ENCODE measurements at places on chromosomes 11 and 22.

DNA sequence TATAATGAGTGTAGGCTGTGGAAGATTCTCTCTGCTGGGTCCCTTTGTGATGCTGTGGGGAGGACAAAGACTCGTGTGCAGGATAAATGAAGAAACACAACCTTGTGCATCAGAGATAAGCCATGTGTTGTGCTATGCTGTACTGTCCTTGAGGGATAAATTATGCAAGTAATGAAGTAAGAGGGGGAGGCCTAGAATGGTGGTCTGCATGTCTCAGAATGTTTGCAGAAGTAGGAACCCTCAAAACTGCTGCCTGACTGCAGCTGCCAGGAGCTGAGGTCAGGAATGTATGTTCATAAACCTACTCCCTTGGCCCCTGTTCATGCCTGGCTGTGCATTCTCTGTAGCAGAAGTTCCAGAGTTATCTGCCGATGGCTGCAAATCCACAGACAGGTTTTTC, 4.6 kb upstream of the SMCO4 start:
- no peak for DNase-seq

DNA sequence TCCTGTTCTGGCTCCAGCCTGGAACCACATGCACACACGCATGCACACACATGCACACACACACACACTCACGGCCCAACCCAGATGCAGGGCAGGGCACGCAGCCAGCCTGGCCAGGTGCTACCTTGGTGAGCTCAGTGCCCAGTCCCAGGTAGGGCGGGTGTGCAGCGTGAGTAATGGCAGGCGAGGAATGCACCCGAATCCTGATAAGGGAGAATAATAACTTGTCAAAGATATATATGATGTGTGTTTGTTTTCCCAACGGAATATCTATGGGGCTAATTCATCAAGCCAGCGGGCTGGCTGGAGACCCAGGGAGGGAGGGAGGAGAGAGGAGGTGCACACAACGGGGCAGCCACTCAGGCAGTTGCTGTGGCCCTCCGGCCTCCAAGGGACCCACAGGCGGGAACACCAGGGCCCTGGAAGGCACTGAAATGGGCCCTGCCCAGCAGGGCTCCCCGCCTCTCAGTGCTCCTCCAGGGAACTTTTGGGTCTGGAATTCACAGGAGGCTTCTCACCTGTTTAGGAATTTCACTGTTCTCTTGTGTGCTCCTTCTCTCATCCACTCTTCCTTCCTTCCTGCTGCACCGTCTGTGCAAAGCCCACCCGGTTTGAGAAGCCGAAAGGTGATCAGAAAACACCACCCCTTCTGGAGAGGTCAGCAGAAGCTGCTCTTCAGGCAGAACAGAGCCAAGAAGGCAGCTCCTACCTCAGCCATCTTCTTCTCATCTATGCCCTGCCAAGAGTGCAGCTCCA, 79.0 kb downstream of the BUD13 start:
- DNase-seq: no peak

GRCh38 chr22:17113600-17113999, 7.6 kb downstream of the TMEM121B start:
- DNase-seq: no peak

- DNase-seq: peak; percentile 55
Measured at GRCh38 chr11:1087961-1088926, 13.6 kb downstream of the MUC2 start.
